ENCODE measurements at places on chromosomes 13 and 19.

- no peak for DNase-seq
Observed at GRCh38 chr13:46953941-46954340, 57.1 kb upstream of the HTR2A start.

GRCh38 chr13:51957377-51958216 is 53.7 kb downstream of the ATP7B start:
- no peak for DNase-seq

DNA sequence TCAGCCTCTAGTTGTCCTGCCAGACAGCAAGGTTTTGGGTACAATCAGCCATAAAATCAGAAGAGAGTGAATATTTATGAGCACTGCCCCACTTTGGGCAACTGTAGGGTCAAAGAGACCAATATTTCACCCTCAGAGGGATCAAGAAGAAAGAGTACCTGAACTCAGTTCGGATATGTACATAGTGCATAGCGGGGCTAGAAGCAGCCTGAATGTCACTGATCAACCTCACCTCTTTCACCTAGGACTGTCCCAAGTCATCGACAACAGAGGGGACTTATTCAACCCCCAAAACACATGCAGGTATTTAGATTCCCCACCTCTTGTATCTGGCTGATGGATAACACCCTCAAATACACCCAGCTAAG is 446.9 kb downstream of the COG6 start:
- no peak for DNase-seq

DNA sequence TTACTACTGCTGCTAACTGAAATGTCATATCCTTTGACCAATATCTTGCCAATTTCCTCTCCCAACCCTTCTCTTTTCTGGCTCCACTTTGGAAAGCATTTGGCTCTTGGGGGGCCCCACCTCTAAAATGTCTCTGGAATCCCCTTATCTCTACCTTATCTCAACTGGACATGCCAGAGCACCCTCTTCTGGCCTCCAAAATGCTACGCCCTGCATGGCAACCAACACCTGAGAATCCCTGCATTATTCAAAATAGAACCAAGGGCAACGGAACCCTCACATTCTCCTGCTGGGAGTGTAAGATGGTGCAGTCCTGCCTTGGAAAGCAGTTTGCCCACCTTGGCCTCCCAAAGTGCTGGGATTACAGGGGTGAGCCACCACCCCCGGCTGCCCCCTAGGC is 35.3 kb downstream of the CERS4 start:
- DNase-seq, result no peak

DNA sequence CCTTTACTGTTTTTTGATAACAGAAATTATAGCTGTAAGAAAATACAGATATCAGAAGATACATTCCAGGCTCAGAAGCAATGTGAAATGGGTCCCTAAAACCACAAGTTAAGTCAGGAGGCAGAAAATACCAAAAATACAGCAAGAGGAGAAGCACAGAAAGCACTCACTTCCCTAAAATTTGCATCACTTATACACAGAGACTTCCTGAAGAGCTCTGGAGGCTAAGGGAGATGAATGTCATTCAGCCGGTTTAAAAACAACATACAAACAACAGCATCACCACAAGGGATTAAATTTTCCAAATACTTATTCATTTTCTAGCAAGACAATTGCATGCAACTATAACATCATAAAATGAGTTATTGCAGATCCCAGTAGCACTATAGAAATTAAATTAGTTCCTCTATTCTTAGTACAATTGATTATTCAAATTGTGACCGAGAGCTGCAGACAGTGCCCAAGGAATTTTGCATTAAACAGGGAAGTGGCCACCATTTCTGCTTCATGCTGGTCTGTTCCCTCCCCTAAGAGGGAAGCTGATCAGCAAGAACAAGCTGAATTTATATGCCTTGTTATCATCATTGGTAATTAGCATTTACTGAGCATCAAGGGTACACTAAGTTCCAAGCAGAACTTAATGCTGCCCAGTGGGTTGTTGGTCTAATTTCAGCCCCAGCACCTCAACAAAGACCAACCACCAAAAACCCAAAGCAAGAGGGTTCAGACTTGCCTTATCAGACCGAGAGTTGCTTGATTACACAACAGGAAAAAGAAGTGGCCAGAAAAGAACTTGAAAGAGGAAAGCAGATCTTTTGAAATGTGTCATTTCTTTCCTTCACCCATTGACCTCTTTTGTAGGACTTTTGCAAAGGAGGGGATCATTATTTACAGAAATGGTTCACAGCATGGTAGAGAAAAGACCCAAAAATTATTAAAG is 140.7 kb downstream of the KCTD12 start:
- DNase-seq, result no peak

DNA sequence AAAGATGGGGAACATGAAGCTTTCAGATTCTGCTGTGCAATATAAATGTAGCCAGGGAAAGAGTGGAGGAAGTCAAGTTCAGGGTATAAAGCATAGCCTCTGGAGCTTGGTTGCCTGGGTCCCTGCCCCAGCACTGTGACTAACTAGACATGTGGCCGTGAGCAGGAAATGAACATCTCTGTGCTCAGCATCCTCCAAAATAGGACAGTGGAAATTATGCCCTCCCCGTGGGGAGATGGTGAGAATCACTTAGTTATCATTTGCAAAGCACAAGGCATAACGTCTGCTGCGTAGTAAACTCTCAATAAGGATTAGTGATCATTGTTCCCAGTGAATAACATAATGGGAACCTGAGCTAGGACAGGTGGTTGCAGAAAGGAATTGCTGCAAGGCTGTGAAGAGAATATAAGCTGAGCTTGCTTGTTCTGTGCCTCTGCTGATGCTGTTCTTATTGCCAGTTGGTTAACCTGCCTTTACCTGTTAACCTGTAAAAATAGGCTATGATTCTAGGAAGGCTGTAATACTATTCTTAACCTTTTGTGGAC is 441.0 kb downstream of the COG6 start:
- peak; percentile 4 for DNase-seq

DNA sequence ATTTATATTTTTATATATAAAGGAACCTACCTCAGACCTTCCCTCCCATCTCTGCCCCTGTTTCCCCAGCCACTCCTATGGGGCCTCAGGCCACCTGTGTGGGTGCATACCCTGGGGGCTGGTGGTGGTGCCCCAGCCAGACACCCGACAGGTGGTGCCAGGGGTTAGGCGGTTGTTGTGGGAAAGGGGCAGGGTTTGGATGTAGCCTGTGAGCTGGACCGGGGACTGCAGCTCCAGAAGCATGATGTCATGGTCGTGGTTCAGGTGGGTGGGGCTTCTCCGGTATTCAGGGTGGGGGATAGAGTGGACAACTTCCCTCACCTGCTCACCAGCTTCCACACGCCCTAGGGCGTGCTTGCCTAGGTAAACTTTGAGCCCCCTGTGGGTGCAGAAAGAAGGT is 5.2 kb downstream of the KLK13 start:
- DNase-seq, result no peak

DNA sequence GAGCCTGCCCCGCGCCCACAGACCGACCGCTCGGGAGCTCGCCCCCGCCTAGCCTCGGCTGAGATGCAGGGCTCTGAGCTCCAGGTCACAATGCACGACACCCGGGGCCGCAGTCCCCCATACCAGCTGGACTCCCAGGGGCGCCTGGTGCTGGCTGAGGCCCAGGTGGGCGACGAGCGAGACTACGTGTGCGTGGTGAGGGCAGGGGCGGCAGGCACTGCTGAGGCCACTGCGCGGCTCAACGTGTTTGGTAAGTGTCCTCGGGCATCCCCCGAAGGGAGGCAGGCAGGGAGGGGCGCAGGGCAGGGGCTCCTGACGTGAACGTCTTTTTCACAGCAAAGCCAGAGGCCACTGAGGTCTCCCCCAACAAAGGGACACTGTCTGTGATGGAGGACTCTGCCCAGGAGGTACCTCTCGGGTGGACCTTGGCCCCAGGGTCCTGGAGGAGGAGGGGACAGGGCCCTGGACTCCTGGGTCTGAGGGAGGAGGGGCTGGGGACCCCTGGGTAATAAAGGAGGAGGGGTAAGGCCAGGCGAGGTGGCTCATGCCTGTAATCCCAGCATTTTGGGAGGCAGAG is 3.3 kb downstream of the BCAM start:
- DNase-seq, result no peak

GRCh38 chr19:4758082-4758481 is 33.5 kb upstream of the FEM1A start:
- no peak for DNase-seq

- no peak for DNase-seq
Observed at GRCh38 chr19:5691822-5692722, 2.0 kb downstream of the RPL36 start.

DNA sequence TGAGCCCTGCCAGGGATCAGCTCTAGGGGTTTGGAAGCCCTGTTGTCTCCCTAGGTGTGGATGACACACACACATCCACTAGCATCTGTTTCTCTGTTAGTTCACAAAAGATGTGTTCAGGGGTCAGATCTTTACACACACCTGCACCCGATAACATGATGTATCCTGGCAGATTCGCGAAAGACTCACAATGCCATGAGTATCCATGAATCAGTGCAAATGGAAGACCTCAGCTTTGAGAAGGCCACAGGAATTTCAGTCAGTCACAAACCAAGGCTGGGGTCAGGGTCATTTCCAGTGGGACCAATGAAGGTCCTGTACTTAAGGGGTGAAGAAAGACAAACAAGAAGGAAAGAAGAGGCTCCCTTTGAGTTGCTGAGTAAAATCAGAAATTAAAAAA is 898.2 kb downstream of the UQCRFS1 start:
- DNase-seq, result no peak

GRCh38 chr19:48726556-48726955 is 7.0 kb upstream of the MAMSTR start:
- peak; percentile 88 for DNase-seq

DNA sequence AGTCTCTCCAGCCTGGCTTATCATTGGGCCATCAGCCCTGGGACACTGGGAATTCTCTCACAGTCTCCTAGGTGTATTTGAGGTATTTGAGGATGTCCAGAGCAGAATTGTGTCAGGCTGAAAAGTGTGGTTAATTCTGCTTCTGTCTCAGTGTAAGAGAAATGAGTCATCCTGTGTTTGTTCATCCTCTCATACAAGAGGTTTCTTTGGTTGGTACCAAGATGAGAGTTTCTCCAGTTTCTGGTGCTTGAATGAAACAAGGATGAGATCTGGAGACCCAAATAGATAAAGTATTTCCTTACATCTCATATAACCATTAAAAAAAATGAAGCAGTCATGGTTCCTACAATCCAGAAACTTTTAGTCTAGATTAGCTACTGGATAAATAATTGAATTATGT is 7.7 kb downstream of the ZNF253 start:
- no peak for DNase-seq

DNA sequence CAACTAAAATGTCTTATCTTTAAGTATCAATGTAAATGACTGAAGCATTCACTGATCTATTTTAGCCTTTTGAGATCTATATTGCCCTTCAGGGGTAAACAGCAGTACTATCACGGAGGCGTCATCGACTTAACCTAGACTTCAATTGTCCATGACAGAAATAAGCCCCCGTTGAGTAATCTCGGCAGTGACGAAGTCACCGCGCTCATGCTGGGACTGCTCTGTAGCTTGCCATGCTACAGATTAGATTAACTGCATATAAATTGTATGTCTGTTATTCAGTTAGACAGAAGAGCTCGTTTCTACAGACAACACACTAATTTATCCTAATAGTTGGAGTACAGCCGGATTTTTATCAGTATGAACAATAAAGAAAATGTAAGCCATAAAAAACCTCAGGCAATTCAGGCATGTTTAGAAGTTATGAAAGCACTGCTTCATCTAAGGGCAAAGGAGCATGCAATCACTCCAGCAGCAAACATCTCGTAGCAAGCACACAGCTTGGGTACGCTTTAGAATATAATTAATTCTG is 56.6 kb downstream of the TUBGCP3 start:
- no peak for DNase-seq

GRCh38 chr13:80558074-80558473 is 217.1 kb upstream of the SPRY2 start:
- DNase-seq, result no peak

All from kidney capillary endothelial cell (primary cell).